ENCODE measurements at places on chromosomes 3 and 15. TPM values are rescaled to one million over a fixed set of nuclear protein-coding genes. Genes with fewer than 3 reads are reported as not detected.

DNA sequence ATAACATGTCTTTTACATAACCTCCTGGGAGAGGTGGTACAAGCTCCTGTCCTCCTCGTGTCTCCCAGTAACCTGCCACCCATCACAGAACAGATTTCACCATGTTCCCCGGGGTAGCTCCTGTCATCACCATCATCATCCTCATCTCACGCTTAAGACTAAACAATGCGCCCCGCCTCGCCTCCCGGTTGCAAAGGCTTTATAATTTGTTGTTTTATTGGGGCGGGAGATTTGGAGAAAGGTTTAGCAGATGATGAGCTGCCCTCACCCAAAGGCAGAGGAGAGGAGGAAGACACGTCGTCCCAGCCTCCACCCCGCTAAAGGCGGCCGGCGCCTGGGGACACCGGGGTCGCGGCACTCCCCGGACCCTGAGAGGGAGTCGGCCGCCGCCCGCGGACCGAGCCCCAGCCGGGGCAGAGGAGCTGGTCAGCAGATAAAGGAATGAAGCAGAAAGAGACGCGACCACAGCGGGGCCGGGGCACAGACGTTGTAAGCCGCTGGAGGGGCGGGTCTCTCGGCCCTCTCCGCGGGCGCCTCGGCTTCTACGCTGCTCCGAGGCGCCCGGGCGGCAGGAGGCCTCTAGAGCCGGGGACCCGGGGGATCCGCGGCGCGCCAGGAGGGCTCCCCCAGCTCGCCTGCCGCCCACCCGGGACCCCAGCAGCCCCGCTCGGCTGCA lies 589 bp downstream of the HERC1 start:
- peak; percentile 47 for DNase-seq

- DNase-seq: no peak
Observed at GRCh38 chr3:28036599-28037575, 204.5 kb upstream of the CMC1 start.

DNA sequence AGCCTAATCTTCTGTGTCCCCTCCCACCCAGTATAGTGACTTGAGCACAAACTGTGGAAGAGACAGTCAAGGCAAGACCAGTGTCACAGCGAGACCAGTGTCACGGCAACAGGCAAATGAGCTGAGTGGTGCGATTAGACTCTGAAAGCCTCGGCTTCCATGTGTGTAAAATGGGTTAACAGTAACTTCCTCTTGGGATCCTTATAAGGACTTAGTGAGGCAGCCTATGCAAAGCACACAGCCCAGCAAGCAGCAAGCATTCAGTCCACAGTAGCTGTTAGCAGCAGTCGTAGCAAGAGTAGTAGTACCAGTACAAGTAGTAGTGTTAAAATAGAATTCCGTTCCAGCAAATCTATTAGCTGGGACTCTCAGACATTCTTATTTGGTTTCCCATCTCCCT lies 334.1 kb downstream of the GABRB3 start:
- DNase-seq: no peak

GRCh38 chr3:176395240-176395639 lies 802.0 kb downstream of the TBL1XR1 start:
- no peak for DNase-seq

DNA sequence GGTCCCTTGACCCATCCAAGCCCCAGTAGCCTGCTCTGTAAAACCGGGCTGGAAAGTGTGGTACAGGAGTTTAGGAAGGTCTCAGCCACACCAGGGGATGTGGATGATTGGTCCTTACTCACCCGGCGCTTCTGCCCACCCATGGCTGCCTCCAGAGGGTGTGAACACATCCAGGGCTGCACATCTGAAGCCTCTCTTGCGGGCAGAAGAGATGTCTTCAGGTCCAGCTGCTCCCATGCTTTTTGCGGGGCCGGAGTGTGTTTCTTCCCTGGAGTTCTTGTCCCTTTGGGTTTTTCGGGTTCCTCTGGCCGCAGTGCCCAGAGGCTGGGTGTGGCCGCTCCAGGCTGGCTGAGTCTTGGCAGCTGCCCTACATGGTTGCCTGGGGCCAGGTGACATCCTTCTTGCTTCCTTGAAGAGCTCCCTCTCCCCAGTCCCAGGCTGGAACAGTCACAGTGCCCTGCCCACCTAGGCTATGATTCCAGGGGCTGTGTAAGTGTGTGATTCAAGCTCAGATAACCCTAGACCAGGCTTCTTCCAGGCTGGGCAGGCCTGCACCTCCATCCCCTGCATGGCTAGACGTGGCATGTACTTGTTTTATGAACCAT lies 33.9 kb downstream of the HDAC11 start:
- no peak for DNase-seq

DNA sequence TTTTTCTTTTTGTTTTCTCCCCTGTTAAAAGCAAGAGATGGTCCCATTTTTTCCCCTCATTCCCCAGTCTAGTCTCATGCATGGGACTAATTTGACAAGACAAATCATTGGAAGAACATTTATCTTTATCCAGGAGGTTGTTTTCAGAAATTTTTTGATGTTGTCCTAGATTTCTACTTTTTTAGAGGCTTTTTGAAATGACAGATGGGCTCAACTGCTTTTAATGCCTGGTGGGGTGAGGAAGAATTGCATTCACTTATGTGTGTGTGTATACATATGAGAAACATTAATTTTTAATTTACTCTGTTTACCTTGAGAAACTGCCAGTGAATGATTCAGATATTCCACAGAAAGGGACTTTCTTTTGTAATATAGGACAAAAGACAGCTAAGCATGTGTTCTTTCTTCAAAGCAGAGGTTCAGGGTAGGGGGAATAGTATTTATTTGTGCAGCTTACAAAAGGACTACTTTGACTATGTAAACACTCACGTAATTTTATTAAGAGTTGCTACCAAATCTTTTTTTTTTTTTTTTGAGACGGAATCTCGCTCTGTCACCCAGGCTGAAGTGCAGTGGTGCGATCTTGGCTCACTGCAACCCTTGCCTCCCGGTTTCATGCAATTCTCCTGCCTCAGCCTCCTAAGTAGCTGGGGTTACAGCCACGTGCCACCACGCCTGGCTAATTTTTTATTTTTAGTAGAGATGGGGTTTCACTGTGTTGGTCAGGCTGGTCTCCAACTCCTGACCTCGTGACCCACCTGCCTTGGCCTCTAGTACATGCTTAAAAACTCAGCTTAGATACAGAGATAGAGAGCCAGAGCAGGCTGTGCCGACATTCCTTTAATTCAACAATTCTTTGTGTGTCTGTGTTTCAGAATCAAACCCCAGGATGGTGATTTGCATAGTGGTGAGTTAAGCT lies 130.1 kb upstream of the RARB start:
- no peak for DNase-seq

GRCh38 chr15:39025321-39025720 lies 460.7 kb upstream of the RASGRP1 start:
- no peak for DNase-seq

DNA sequence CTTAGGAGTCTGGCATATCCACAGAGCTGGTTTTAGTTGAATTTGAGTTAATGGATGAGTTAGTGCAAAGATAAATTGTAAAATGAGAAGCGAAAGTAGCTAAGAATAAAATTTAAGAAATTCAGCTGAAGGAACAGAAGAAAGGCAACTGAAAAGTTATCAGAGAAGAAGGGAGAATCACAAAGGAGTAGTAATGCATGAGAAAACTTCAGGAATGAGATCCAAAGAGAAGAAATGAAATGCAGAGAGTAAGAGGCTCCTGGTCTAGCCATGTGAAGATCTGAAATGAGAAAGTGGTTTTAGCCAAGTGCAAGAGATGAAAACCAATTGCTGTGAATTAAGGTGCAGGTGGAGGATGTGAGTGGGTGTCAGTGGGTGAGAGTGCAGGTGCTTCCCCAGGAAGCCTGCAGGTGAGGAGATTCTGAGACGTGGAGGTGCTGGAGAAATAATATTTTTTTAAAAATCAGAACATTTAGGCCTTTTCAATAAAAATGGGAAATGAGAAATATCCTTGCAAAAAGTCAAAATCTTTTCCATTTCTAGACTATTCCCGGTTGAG lies 18.5 kb downstream of the KBTBD8 start:
- DNase-seq: no peak

The MITF gene
- 51.4 TPM for total RNA-seq

The MUC20 gene
- 1.8 TPM for total RNA-seq

The SUSD5 gene
- total RNA-seq: 0.60 TPM

The IQGAP1 gene
- 70.4 TPM for total RNA-seq

The KLF15 gene
- total RNA-seq: 23.8 TPM

All from left cardiac atrium (tissue), 4 donors.